ENCODE measurements at places on chromosomes 2 and 18. TPM values are rescaled to one million over a fixed set of nuclear protein-coding genes. Genes with fewer than 3 reads are reported as not detected.

DNA sequence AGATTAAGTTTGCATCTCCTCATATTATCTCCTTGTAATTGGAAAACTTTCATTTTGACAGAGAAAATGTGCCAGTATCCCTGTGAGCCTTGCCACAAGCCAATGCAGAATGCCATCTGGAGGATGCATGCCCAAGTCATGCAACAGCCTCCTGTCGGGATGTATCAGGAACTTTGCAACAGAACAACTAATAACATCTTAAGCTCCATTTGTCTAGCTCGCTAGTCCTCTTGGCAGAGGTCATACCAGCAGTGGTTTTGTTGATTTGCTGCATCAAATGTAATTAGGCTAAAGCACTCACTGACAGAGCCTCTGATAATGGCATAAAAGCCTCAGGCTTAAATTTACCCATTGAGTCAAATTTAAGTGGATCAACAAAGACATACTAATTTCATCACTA lies 125.8 kb downstream of the UBE2E3 start:
- H3K4me1 ChIP-seq = peaks cover 6% of the 10 kb centered on the region
- no peaks in the 10 kb centered on the region for H3K36me3 ChIP-seq
- H3K4me3 ChIP-seq = no peak overlapping the region
- H3K27me3 ChIP-seq = no peaks in the 10 kb centered on the region
- H3K27ac ChIP-seq = no peak overlapping the region
- DNase-seq = no peak

DNA sequence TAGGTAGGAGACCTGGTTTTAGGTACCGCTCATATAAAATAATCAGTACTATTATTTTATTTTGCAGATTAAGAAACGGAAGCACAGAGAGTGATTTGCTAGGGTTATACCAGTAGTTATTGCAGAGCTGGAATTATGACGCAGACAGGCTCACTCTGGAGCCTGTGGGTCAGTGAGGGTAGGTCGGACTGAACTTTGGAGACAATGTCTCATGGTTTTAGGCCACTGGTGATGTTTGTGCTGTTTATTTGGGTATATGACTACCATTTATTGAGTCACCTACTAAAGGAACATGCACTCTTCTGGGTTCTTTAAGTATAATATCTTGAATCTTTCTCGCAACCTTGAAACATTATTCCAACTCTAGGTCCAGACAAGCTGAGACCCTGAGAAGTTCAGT lies 33.5 kb upstream of the IL1R1 start:
- H3K4me3 ChIP-seq = no peak overlapping the region
- no peaks in the 10 kb centered on the region for H3K36me3 ChIP-seq
- DNase-seq = no peak
- no peaks in the 10 kb centered on the region for H3K27me3 ChIP-seq
- no peak overlapping the region for H3K27ac ChIP-seq

- H3K4me1 ChIP-seq = peaks cover 12% of the 10 kb centered on the region
- H3K27me3 ChIP-seq = no peaks in the 10 kb centered on the region
- no peak overlapping the region for H3K4me3 ChIP-seq
- no peaks in the 10 kb centered on the region for H3K36me3 ChIP-seq
- H3K27ac ChIP-seq = no peak overlapping the region
Measured at GRCh38 chr18:23321996-23322395, 131.1 kb upstream of the RIOK3 start.

DNA sequence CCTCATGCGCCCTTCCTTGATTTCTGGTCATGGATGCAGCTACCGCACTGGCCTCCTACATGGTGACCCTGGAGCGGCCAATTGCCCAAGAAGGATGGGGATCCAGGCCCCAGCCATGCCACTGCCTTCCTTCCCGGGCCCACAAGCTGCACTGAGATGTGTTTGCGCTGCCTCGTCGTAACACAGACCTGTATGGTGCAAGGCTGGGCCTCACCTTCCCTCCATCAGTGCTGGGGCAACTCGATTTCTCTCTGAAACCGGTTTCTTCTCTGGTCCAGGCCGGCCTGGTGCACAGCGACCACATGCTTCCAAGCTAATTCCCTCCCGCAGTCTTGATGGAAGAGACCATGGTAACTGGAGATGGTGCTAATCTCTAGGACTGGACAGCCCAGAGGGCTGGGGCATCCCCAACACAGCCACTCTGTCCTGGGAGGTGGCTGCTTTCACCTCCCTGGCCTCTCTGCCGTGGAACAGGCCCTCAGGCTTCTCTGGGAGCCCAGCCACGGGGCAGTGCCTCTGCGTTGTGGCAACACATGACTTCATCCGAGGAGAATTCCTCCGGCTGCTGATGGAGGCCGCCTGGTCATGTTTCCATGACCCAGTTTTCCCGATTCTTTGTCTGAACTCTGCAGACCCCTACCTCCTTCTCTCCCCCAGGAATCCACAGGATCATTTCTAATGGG lies 184.2 kb downstream of the GLI2 start:
- no peaks in the 10 kb centered on the region for H3K27me3 ChIP-seq
- no peak overlapping the region for H3K27ac ChIP-seq
- H3K36me3 ChIP-seq = no peaks in the 10 kb centered on the region
- no peaks in the 10 kb centered on the region for H3K4me1 ChIP-seq
- no peak for DNase-seq

GRCh38 chr2:238038203-238038602 lies 22.6 kb upstream of the SCLY start:
- peaks cover 73% of the 10 kb centered on the region for H3K36me3 ChIP-seq
- peaks cover 9% of the 10 kb centered on the region for H3K4me1 ChIP-seq
- H3K27me3 ChIP-seq = no peaks in the 10 kb centered on the region
- H3K4me3 ChIP-seq = no peak overlapping the region

GRCh38 chr2:232633413-232634205 lies at the start of gene EFHD1:
Gene EFHD1 (plus strand): TSS chr2:232633604. CDS start chr2:232633705, 101 bp downstream.
- no peaks in the 10 kb centered on the region for H3K36me3 ChIP-seq
- peaks cover 17% of the 10 kb centered on the region for H3K4me1 ChIP-seq
- H3K4me3 ChIP-seq = no peak within 1 kb of the TSS
- no peak within 1 kb of the TSS for H3K27ac ChIP-seq

- no peaks in the 10 kb centered on the region for H3K4me1 ChIP-seq
- H3K27me3 ChIP-seq = no peaks in the 10 kb centered on the region
- H3K27ac ChIP-seq = no peak overlapping the region
- DNase-seq = no peak
Measured at GRCh38 chr2:119960821-119961220, 52.1 kb upstream of the EPB41L5 start.

The CFC1 gene
- not detected for total RNA-seq

All from natural killer cell (primary cell).